ENCODE measurements at places on chromosomes 13 and 19.

DNA sequence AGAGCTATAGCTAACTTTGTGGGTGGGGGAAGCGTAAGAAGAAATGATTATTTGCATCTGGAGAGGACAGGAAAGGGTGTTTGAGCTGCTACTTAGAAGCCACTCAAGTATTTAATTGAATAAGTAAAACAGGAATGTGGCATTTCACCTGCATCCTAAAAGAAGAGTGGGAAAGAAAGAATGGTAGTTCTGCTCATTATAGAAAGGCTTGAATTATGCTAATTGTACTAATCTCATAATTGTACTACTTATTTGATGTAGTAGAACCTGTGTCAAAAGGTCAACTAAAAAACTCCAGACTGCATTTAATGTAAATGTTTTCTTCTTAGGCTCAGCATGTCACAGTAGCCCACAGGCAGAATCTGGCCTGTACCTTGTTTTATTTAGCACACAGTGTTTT, 113.6 kb downstream of the RNF17 start:
- DNase-seq: no peak

DNA sequence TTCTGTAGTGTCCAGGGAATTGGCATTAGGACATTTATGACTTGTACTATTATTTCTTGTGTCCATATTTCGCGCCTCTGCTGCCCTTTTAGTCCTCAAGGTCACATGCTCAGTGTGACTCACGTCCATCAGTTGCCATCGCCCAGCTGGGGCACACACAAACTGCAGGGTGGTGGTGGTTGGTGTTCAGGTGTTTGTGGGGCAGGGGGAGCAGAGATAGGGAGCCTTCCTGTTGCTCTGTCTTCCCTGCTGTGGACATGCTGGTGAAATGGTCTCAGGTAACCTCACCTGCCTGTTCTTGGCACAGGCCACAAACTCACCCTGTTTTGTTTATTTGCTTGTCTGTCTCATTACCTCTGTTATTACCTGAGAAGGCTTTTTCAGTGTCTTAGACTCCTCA, 22.4 kb downstream of the PRR12 start:
- no peak for DNase-seq

- DNase-seq: no peak
These were observed 257 bp downstream of the KCTD12 start for GRCh38 chr13:76886005-76886291.

- no peak for DNase-seq
These were observed 7.0 kb upstream of the REXO1 start for GRCh38 chr19:1855040-1855827.

GRCh38 chr19:14550201-14550754, 20.9 kb downstream of the TECR start:
- no peak for DNase-seq

Measured in NCI-H446 treated with DMSO at 0.1 percent for 48 hours (cell line).